ENCODE measurements at places on chromosomes 12 and 14.
A peak's percentile ranks its signal among the peaks of the same experiment; 100 is the strongest.

GRCh38 chr12:43147878-43148277, 404.1 kb downstream of the ADAMTS20 start:
- no peak for DNase-seq

GRCh38 chr12:113359133-113359938, 949 bp downstream of the PLBD2 start:
- no peak for DNase-seq

DNA sequence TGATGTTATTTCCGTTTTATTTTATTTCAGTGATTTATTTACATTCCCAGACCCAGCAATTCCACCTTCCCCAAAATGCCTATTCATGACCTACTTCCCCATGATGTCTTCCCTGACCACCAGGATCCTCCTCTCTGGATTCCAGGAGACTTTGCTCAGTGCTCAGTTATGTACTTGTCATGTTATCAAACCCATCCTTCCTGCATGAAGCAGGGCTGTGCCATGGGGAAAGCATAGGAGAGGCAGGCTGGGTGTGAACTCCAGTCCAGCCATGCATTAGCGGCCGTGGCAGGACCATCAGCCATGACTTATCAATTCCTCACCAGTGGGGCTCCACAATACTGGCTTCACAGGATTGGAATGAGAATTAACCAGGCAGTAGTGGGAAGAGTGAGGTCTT, 57.8 kb downstream of the B4GALNT3 start:
- no peak for DNase-seq

DNA sequence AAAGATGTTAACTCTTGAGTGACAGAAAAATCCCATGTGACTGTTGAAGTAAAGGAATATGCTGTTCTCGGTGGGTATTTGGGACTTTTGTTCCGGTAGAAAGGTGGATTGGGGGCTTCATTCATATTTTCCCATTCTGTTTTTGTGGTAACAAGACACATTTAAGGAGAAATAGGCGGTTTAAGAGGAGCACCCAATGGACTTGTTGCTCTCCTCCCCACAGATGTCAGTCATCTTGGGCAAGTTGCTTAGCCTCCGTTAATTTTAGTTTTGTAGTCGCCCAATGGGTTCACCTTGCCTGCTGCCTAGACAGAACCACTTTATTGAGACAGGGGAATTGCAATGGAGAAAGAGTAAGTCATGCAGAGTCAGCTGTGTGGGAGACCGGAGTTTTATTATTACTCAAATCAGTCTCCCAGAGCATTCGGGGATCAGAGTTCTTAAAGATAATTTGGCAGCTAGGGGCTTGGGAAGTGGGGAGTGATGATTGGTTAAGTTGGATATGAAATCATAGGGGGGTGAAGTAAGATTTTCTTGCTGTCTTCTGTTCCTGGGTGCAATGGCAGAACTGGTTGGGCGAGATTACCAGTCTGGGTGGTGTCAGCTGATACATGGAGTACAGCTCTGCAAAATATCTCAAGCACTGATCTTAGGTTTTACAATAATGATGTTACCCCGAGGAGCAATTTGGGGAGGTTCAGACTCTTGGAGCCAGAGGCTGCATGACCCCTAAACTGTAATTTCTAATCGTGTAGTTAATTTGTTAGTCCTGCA, 50.3 kb downstream of the SLC38A1 start:
- DNase-seq = no peak

GRCh38 chr14:54173802-54174201, 217.2 kb upstream of the BMP4 start:
- DNase-seq = no peak

DNA sequence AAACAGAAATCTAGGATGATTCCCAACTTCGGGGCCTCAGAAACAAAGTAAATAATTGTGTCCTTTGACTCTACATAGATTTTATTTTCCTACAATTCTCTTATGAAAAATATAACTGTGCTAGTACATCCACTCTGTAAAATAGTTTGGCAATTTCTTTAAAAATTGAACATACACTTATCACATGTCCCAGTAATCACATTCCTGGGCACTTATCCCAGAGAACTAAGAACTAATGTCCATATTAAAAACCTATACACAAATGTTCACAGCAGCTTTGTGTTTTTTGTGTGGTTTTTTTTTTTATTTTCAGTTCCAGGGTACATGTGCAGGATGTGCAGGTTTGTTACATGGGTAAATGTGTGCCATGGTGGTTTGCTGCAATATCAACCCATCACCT, 99.0 kb downstream of the KCNH5 start:
- DNase-seq = no peak

GRCh38 chr14:53444677-53445312, 291.7 kb upstream of the DDHD1 start:
- no peak for DNase-seq

DNA sequence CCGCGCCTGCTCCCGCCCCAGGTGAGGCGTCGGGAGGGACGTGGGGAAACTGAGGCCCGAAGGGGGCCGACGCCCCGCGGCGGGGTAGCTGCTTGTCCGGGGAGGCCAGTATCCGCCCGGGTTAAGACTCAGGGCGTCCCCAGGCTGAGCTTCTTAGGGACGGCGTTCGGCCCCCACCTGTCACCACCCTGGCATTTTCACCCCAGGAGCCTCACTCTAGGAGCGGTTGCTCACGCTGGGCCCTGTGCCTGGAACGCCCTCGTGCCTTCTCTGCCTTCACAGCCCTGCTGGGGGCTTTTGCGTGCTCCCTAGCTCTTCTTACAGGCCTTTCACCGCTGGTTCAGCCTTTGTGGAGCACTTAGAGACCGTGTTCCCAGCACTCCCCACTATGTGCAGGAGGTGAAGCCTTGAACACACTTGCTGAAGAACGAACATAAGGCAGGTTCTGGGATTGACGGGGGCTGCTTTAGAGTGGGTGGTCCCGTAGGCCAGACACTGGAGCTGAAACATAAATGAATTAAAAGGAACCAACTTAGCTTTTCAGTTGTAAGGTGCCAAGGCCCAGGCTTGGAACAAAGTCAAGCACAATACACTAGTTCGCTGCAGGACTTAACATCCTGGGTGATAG, 601 bp downstream of the ZNF839 start:
- peak; percentile 35 for DNase-seq

DNA sequence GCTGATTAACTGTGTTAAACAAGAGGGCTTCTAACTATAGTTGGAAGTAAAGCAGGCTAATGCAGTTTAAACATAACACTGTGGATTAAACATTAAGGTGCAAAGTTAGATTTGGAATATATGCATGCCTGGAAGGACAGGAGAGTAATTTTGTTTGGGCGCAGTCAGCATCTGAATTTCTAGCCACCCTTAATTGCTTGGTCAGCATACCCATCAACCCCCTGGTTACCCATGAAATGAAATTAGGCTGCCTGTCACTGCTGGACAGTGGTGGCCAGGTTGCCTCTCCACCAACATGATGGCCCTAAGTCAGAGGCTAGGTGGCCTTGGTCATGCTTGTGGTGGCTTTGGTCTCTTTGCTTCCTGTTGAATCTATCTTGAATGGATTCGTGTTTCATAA, 30.0 kb upstream of the PTPRB start:
- DNase-seq = no peak

- no peak for DNase-seq
Measured at GRCh38 chr12:88371416-88372183, 208.7 kb downstream of the KITLG start.

DNA sequence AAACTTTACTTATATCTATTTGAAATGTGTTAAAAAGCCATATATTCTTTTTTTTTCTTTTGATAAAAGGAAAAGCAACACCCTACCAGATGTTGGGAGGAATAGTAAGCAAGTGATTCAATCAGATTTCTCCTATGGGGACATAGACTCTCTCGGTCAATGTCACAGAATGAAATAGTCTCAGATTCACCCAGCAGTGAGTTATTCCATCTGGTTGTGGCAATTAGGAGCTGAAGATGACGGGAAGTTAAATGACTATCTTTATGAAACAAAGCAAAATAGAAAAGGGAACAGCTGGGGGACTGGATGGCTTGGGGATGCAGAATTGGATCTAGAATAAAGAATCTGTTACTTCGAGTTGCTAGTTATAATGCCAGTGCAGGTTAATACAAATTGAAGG, 857.0 kb downstream of the NRXN3 start:
- no peak for DNase-seq

GRCh38 chr14:86954623-86955022, 1038.4 kb downstream of the GALC start:
- DNase-seq = no peak

- DNase-seq = no peak
Measured at GRCh38 chr12:105425254-105426174, 95.0 kb downstream of the C12orf75 start.

DNA sequence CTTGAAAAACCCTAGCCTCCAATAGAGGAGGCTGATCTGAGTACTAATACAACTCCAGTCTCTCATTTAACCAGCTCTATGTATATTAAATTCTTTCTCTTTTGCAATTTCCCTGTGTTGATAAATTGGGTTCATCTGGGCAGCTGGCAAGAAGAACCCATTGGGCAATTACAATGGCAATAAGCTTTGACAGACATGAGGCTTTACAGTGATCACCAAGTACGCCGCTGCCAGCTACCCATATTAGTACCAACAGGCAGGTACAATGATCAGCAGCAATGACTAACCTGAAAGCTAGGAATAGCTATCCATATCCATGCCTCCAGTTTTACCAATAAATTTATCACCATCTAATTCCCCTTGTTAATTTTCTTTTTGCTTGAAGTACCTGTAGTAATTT, 54.5 kb downstream of the OSBPL8 start:
- no peak for DNase-seq

GRCh38 chr14:28746247-28746646, 20.3 kb upstream of the FOXG1 start:
- DNase-seq = no peak

DNA sequence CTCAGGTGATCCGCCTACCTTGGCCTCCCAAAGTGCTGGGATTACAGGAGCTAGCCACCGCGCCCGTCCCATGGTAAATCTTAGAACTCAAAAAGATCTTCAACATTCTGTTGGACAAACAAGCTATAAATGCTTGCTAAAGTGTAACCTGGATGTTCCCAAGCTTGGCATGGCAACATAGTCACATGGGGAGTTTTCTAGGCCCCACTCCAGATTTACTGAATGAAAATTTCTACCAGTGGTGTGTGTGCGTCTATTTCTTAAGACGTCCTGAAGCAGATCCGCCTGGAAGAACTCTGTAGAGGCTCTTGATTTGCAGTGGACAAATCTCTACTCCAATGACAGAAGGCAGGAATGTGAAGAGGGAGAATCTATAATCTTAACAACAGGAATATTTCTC, 59.9 kb downstream of the ZFYVE21 start:
- DNase-seq = no peak

DNA sequence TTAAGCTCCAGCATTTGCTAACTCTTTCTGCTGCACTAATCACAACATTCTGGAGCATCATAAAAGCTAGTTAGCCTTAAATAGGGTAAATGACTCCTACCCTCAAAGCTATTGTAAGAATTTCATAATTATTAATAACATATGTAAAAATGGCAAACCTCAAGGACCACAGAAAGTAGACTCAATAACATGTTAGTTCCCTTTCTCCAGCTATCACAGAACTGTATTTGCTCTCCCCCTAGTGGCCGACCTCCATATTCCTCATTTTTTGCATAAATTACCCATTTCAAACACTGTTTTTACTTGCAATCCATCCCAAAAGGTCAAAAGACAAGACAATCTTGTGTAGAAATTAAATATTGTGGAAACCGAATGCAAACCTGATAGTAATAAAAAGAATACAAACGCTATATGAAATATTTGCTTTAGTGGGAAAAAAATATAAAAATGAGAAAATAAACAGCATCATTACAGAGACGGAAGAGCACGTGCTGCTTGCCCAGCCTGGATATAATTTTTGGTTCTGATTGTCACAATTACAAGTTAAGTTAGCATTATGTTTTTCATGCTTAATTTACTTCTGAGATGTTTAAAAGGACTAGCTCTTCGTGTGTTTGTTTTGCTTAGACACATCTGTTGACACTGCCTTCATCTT, 97.9 kb downstream of the RERGL start:
- DNase-seq = no peak

- no peak for DNase-seq
Measured at GRCh38 chr14:78240567-78240966, 70.4 kb downstream of the NRXN3 start.

- DNase-seq = no peak
Measured at GRCh38 chr14:94321421-94322271, 1.5 kb downstream of the SERPINA6 start.

DNA sequence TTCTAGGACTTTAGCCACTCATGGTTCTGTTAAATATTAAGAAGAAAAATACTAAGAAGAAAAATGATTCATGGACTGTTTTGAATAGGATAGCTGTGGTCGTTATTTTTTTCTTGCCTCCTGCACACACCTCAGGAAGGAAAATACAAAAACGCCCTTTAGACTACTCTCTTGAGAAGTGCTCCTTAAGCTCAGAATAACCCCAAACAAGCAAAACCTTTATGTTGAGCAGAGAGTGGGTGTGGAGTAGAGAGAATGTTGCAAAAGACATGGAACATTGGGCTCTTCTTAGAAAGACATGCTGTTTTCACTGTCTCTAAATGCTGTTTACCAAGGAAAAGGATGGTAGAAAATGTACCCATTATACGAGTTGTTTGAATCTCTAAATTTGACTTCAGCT, 140.3 kb downstream of the LMNTD1 start:
- DNase-seq = no peak

DNA sequence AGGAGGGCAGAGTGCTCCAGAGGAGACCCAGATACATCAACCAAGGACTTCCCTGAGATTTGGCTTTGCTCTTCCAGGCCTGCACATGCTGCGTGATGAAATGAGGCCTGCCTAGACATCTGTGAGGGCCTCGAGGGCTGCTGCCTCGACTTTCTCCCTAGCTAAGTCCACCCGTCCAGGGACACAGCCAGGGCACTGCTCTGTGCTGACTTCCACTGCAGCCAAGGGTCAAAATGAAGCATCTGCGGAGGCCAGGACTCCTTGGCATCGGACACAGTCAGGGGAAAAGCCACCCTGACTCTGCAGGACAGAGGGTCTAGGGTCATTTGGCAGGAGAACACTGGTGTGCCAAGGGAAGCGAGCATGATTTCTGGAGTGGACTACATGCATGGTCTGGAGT, 10.7 kb downstream of the SLC25A47 start:
- no peak for DNase-seq

DNA sequence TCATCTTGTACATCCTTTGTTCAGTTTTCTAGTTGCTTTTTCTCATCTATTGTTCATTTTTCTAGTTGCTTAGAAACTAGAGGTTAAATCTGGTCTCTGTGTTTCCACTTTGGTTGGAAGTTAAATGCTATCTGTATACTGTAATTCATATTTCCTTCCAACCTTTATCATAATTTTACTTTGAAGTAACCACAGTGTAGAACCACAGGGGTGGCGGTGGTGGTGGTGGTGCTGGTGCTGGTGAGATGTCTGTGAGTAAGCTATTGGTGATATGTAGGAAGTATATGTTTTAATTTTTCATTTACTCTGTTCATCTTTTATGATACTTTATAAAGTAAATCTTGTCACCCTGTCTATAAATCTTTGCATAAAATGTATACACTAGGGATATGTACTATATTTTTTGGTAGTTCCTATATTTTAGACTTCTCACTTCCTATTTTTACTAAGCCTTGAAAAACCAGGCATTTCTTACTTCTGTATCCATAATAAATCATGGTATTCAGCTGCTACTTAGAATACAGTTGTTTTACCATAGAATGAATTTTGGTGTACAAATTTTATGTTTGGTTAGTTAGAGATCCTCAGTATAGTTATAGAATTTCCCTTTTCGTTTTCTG, 31.9 kb downstream of the CCDC91 start:
- no peak for DNase-seq
